ENCODE measurements at places on chromosomes 2 and 18. TPM values are rescaled to one million over a fixed set of nuclear protein-coding genes. Genes with fewer than 3 reads are reported as not detected.

Gene LAMA3
- 15.7 TPM for total RNA-seq

Gene SCYGR4
- total RNA-seq: not detected

Gene PRSS56
- not detected for total RNA-seq

Gene FRZB
- 0.18 TPM for total RNA-seq

Gene RAB10
- total RNA-seq: 234 TPM

Gene ERFE
- total RNA-seq: 3.4 TPM

Gene MAPK4
- total RNA-seq: not detected

Gene MOGAT1
- total RNA-seq: not detected
